ENCODE measurements at places on chromosomes 1 and 21.

GRCh38 chr1:201424146-201424545, 2.6 kb upstream of the TNNI1 start:
- DNase-seq = no peak

DNA sequence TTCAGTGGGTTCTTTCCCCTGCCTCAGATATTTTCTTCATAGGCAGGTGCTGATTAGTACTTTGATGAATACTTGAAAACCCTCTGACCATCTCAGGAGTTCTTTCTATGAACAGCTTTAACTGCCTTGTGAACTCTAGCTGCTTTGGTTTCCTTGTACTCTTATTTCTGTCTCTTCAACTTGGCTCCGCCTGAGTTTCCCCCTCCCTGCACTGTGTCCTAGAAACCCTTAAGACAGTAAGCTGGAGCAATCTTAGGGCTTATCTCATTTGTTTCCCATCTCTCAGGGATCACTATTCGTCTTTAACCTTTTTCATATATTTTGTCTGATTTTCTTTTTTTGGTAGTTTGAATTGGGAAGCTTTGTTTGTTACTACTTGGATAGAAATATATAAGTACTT, 99.1 kb downstream of the PKN2 start:
- no peak for DNase-seq

DNA sequence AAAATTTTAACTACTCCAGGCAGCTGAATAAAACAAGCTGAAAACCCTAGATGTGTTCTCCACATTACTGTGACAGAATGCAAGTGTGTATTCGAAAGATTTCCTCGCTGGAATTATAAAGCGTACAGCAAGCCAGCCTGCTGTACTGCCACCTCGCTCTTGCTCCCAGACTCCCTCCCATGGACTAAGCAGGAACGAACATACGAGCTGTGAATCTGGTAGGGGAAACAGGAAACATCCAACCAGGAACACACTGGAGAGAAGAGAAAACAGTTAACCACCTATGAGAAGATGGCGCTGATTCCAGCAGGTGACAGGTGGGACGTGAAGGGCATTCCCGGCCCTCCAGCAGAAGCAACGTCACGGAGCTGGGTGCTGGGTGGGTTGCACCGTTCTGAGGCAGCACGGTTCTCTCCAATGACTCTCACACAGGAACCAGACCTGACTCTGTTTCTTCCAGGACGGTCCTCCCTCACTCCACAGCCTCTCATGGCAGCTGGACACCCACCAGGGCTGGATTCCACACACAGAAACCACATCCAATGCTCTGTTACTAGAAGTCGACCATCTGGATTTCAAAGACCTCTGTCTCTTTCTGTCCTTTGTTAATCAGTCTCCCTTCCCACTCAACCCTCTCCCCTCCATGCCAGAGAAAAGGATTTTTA, 219.2 kb downstream of the RERE start:
- no peak for DNase-seq

DNA sequence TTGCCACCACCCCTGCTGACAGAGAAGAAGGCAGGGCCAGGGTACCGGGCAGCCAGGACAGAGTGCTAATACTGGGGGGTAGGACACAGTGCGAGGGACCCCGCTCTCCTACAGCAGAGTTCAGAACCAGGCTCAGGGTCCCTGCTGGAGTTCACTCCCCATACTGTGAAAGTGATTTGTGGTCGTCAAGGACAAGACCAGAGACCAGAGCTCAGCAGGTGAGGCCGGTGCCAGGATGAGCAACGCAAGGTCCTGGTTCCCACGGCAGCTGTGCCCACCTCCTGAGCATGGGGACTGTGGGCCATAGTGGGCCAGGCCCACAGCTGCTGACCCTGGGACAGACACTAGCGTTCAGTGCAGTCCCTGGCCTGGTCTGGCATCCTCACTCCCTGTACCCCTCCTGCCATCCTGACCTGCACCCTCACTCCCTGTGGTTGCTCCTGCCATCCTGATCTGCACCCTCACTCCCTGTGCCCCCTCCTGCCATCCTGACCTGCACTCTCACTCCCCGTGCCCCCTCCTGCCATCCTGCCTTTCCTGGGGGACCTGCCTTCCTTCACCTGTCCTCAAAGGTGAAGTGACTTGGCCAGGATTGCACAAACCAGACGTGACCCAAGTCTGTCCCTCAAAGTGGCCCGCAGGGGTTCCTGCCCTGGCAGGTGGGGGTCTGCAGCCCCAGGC, 13.8 kb upstream of the PTTG1IP start:
- no peak for DNase-seq

GRCh38 chr21:17467829-17468228, 45.0 kb upstream of the CXADR start:
- no peak for DNase-seq

DNA sequence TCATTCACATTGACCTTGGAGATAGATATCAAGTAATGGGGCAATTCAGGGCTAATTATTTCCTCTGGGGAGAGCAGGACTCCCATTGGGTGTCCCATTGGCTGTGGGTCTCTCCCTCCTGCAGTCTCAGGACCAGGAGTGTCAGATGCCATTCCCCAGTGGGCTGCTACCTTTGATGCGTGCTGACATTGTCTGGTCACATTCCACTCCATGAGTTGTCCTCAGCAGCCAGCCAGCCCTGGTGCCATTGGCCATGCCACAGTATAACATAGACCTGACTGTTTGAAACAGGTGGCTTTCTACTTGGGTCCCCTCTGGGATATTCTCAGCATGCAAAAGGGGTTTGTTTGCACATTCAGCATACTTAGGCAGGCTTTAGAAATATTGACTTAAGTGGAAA, 118.5 kb downstream of the MRPS6 start:
- DNase-seq = no peak

DNA sequence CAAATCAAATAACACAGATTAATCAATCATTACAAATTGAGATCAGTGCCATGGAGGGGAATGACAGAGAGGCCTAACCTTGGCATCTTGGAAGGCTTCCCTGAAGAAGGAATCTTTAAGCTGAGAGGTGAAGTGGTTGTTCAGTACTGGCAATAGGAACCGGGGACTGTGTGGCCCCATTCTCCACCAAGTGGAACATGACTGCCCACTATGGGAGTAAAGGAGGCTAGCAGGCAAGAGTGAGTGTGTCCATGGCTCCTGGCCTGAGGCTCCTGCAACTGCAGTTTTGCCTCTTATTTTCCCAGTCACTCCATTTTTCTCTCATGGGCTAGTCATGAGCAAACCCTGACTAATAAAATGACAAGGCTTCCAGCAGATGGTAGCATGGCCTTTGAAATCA, 112.2 kb upstream of the GJB5 start:
- DNase-seq = no peak

DNA sequence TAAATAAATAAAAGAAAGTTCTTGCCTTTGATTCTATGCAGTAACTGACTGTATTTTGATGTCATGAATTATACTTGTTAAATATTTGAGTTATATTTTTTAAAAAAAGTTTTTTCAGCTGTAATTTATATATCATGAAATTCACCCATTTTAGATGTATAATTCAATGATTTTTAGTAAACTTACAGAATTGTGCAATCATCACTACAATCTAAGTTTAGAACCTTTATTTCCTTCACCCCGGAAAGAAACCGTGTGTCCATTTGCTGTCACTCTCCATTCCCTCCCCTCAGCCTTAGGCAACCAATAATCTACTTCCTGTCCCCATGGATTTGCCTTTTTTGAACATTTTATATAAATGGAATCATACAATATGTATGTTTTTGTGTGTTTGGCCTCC, 32.5 kb upstream of the DISC1 start:
- DNase-seq = no peak

- peak; percentile 35 for DNase-seq
These were observed 43.3 kb downstream of the LRRC53 start for GRCh38 chr1:74468982-74469603.

- DNase-seq = no peak
These were observed 9.1 kb downstream of the EDN2 start for GRCh38 chr1:41475346-41475745.

GRCh38 chr1:171912509-171913175, 71.3 kb downstream of the DNM3 start:
- peak; percentile 25 for DNase-seq

DNA sequence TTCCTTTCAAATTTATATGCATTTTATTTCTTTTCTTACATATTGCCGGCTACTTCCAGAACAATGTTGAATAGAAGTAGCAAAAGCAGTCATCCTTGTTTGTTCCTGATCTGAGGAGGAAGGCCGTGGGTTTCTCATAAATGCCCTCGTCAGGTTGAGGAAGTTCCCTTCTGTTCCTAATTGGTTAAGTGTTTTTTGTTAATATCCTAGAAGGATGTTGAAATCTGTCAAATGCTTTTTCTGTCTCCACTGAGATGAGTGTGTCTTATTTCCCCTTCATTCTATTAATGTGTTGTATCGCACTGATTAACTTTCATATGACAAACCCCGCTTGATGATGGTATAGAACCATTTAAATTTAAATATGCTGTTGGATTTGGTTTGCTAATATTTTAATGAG, 15.4 kb downstream of the TTLL10 start:
- no peak for DNase-seq

DNA sequence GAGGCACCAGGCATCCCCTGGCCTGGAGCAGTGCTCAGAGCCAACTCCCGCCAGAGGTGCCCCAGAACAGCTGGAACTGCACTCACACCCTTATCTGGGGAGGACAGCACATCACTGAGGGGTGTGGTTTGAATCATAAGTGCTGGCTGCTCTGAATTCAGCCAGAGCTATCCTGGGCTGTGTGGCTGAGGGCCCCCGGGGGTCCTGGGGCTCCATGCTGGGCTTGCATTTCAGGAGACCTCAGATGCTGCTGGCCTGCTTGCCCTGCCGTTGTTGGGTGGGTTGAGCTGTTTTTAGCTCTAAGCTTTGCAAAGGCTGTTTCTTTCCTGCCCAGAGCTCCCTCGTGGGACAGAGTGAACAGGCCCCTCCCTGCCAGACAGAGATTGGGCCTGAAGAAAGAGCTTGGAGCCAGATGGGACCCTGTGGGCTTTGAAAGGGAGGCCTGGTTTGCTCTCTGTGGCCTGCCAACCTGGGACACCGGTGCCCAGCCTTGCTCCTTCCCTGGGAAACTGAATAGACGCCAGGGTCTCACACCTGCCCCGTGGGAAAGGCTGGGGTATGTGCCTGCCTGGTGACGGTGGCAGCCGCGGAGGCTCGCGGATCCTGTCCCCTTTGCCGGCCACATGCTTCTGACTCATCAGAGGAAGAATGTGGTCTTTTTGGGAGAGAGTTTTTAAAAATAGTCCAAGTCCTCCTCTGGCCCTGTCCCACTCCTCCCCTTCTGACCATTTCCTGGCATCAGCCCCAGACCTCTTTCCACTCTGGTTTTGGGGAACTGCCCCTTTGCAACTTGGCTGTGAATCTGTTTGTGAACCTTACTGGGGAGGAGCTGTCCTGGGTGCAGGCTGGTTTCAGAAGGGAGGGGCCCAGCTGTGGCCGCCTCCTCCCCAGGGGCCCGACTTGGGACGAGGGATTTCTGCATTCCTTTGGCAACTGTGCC, 30.0 kb downstream of the ARHGEF10L start:
- DNase-seq = no peak

- no peak for DNase-seq
These were observed 176.1 kb downstream of the CLIC6 start for GRCh38 chr21:34844924-34845238.

- no peak for DNase-seq
These were observed 520.4 kb downstream of the RWDD3 start for GRCh38 chr1:95754412-95754811.

- DNase-seq = no peak
These were observed 63.7 kb downstream of the CLDN17 start for GRCh38 chr21:30102871-30103270.

DNA sequence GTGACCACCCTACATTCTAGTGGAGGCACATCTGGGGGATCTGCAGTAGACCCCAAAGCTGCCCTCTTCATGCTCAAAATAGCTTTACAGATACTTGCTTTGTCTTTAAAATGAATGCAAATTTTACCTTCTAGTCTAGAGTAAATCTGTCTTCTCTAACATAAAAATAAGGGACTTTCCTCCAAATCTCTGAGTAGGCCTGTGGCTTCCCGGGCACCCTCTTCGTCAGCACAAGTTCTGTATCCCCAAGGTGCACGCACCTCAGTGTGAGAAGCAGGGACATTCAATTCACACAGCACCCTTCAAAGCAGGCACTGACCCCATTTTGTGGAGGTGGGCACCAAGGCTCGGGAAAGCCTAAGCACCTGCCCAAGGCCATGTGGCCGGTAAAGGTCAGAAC, 19.0 kb downstream of the MEF2D start:
- no peak for DNase-seq

GRCh38 chr1:235124111-235124510, 4.5 kb downstream of the TOMM20 start:
- no peak for DNase-seq

GRCh38 chr1:201144701-201145100, 9.6 kb downstream of the TMEM9 start:
- no peak for DNase-seq

GRCh38 chr1:154407198-154408091, 2.3 kb downstream of the IL6R start:
- no peak for DNase-seq

DNA sequence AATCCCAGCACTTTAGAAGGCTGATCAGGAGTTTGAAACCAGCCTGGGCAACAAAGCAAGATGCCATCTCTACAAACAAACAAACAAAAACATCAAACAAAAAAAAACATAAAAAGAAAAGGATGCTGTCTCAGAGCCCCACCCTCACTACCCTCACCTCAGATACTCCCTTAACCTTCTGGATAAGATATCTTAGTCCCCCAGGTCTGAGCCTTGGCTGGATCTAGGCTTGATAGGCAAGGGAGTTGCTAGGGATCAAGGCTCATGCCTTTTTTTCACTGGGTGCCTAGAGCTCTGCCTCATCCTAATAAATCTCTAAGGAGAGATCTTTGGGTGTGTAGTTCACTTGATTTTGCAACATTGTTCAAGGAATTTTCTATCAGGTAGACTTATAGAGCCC, 7.4 kb downstream of the HDAC1 start:
- DNase-seq = no peak

DNA sequence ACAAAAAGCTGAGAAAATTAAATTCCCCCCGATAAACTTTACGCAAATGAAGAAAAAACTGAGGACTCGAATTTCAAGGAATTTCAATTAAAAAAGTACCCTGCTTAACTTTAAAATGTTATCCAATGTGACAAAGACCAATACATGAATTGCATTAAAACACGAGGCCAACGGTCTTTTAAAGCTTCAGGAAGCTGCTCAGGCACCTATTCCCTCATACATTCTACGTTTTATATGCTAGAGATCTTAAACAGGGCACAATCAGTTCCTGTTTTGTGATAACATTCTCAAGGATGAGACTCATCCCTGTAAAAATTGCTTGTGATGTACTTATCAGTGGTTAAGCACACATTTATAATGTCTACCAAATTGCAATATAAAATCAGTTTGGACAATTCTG, 3.0 kb downstream of the YOD1 start:
- no peak for DNase-seq

GRCh38 chr1:10599194-10599861, 124.6 kb downstream of the PEX14 start:
- DNase-seq = peak; percentile 81

GRCh38 chr1:172778456-172779455, 119.9 kb downstream of the FASLG start:
- DNase-seq = no peak
